ENCODE measurements at places on chromosomes 5 and 9.

GRCh38 chr9:75176037-75176436, 87.7 kb downstream of the OSTF1 start:
- no peak for DNase-seq

GRCh38 chr9:123615381-123615780, 259.4 kb downstream of the CRB2 start:
- no peak for DNase-seq

GRCh38 chr5:36253575-36253974, 11.8 kb upstream of the NADK2 start:
- DNase-seq = no peak

DNA sequence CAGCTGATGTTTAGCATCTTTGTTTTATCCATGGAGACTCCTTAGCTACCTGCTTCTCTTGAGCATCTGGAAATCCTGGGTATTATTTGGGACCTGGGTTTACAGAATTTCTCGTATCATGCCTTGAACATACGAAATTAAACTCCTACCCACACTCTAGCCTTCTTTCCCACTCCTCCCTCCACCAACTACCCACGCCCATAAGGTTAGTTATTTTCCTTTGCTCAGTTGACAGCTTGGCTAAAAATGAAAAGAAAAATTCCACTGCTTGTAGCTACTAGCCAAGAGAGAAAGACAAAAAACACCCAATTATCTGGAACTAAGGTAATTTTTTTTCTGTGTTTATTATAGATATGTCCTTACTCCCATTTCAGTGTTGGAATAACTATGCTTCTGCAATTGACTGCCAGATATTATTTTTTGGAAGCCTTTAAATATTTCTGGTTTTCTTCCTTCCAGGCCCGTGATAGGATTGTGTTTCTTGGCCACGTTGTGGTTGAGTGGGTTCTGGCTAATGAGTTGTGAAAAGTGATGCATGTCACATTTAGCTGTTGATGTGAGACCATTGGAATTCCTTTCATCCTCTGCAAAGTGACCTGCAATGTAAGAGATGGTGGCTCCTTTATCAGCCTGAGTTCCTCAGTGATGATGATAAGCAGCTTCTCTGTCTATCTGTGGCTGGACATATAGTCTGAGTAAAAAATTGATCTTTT, 308.1 kb downstream of the LRRC70 start:
- no peak for DNase-seq

GRCh38 chr5:164013077-164013670, 507.8 kb downstream of the MAT2B start:
- DNase-seq = no peak

- DNase-seq = no peak
These were observed 277.6 kb downstream of the TMEM38B start for GRCh38 chr9:105971986-105972385.

DNA sequence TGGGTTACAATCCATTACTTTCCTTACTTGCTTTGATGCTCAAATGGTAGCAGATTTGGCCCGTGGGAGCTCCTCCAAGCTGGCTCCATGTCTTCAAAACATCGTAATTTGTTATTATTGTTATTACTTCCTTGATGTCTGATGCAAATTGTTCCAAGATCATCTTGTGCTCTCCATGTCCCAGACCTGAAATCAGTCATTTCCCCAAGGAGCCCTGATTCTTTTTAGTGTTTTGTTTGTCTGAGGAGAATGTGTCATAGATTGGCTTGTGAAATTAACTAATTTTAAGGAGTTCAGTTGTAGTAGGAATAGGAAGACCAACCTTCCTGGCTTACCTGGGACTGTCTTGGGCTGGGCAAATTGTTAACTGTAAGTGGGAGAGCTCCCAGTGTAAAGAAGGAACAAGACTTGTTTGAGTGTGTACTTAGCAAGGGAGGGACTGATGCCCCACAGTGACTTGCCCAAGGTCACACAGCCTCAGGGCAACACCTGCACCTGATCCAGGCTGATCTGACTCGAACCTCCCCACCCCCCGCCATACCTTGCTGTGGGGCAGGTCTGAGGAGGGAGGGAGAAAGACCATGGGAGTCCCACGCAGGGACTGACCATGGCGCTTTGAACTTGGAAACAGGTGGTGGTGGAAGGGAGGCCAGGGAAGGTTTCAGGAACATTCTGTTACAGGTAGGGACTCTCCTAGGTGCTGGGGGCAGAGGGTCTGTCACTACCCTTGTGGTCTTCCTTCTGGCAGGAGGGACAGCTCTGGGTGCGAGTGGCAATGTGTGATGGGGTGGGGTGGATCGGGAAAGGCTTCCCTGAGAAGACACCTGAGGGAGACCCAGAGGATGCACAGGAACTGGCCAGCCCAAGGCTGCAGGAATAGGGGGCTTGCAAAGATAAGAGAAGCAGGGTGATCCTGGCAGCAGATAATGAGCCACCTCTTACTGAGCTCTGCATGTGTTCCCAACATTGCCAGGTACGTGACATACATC, 2.7 kb upstream of the BICD2 start:
- DNase-seq = no peak

DNA sequence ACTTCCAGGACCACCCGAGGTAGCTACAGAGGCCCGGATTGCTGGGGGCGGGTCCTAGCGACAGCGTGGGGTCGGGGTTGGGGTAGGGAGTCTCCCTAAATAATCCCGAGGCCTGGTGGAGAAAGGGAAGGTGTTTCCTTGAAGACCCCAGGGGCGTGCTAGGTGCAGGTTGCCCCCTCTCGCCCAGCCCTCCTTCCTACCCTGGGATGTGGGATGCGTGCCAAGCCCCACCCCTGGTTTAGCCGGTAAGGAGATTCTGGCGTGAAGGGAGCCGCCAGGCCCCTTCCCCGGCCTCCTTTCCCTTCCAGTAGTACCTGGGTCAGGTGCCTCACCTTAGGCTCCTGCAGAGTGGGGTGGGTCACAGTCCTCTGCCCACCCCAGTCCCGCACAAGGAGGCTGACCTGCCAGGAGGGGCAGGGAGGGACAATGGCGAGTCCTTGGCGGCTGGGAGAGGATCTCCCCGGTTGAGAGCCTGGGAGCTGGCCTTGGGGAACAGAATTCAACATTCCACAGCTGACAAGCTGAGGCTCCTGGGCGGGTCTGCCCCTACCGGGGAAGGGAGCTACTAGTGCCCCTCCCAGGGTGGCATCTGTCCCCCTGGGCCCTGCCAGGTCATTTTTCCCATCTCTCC, 674 bp downstream of the TSPAN17 start:
- no peak for DNase-seq

- no peak for DNase-seq
These were observed 103.7 kb downstream of the ATPSCKMT start for GRCh38 chr5:10145923-10146401.

- DNase-seq = no peak
These were observed 43.8 kb downstream of the PRRC1 start for GRCh38 chr5:127561254-127561653.

GRCh38 chr5:13809921-13810320, 134.6 kb downstream of the DNAH5 start:
- no peak for DNase-seq

DNA sequence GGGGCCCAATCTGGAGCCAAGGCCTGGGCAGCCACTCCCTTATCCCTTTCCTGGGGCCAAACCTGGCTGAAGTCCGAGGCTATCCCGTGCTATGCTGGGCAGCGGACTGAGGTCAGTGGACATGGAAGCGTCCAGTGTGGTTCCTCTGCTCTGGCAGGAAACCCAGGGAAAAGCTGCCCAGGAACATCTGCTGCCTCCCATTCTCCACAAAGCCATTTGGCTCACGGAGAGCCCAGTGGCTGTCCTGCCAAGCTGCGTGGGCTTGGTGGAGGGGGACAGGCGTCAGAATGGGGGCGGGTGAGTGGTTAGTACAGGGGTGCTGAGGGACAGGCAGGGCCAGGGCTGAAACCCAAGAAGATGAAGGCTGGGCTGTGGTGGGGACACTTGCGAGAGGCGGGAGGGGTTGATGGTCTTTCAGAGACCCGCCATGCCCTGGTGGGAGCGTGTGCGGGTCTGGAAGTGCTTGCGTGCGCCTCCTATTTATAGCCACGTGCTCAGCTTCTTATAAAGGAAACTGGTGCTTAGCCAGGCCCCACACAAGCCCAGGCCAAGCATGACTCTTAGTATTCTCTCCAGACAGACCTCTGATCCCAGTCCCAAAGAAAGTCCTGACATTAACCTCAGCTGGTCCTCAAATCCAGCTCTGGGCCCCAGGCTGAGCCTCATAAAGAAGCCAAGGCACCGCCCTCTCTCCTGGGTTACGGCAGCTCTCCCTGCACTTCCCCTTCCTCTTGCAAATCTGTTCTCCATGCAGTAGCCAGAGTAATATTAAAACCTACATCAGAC, 9.4 kb upstream of the SLC6A7 start:
- DNase-seq = no peak

DNA sequence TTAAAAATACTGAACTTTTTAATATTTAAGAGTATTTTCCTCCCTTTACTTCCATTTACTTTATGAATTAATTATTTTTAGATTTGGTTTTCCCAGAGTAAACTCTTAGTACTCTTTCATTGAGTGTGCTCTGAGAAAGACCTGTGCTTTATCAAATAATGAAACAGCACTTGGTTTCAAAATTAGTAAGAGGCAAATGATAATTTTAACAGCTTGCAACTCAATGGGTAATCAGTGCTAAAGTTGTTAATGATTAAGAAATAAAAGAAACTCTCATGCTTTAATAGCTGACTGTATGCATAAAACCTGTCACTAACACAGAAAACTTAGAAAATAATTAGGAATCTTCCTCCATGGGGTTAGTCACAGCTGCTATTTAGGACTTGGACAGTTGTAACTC, 244.4 kb downstream of the RFX3 start:
- DNase-seq = no peak
